ENCODE measurements at places on chromosomes 6 and 20. TPM values are rescaled to one million over a fixed set of nuclear protein-coding genes. Genes with fewer than 3 reads are reported as not detected.

Gene TUBB
- polyA plus RNA-seq, result 79.2 TPM

DNA sequence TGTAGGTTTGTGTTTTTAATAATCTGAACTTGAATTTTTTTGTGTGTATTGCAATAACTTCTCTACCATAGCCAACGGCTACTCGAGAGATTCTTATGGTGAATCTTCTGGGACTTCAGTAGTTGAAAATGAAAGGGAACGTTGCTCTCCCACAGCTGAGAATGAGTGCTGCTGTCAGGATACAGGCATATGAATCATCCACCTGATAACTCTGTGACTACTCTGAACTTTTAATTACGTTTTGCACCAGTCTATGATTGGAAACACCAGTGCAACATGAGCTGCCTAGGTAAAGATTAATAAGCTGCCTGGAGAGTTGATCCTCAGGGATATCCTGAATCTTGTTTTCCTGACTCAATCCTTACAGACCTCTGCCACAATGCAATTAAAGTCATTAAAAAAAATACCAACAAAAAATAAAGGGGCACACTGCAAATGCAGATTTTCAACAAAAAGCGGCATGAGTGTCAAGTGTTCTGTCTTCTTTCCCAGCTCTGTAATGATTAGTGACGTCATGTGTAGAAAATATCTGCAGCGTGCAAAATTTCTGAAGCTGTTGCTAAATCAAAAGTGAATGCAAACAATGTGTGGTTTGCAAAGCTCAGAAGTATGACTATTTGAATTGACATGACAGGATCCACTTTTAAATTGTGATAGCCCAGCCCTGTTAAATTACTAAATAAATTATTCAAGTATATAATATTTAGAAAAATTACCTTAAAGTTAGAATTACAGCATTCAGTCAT is 432.2 kb downstream of the HTR1B start:
- H3K36me3 ChIP-seq, result no peaks in the 10 kb centered on the region
- H3K4me3 ChIP-seq, result no peak overlapping the region
- DNase-seq, result no peak

Gene DZANK1
- 0.87 TPM for polyA plus RNA-seq

Gene ATG5
- polyA plus RNA-seq, result 27.8 TPM

GRCh38 chr20:51043811-51044210 is 20.9 kb upstream of the KCNG1 start:
- DNase-seq, result no peak
- peaks cover 7% of the 10 kb centered on the region for H3K27me3 ChIP-seq
- H3K36me3 ChIP-seq, result no peaks in the 10 kb centered on the region
- no peaks in the 10 kb centered on the region for H3K4me1 ChIP-seq
- no peak overlapping the region for H3K4me3 ChIP-seq

Gene CTCFL
- polyA plus RNA-seq, result not detected

DNA sequence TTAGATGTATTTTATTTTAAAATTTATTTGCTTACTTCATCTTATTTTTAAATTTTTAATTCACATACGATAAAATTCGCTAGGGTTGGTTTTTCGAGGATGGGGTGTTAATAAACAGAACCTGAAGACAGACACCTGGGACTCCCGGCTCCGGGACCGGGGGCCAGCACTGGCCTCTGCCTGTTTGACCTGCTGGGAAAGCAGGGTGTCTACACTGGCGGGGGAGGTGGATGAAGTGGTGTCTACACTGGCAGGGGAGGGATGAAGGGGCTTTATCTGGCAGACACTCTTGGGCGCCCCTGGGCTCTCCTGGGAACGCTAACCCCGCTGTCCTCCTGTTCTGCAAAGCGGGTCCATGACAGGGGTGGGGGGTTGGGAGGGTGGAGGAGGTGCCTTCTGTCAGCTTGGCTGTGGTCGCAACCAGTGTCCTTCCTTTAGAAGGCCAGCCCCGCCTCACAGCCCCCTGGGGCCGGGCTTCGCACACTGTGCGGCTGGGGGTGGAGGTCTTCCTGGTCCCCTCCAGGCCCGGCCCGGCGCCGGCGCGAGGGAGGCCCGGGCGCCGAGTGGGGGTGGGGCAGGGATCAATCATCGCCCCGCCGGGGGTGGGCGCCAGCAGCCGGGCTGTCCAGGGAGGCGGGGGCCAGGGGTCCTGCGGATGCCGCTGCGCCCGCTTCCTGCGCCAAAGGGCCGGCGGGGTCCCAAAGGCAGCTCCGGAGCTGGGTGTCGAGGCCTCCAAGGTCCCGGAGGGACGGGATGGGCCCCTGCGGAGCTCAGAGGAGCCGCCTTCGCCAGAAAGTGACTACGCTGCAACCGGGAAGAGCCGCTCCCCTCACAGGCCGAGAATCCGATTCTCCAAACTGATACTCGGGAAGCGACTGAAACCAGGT is 1.8 kb downstream of the GATA5 start:
- H3K27me3 ChIP-seq, result peaks cover 25% of the 10 kb centered on the region
- no peak for DNase-seq
- H3K36me3 ChIP-seq, result peaks cover 2% of the 10 kb centered on the region
- H3K4me3 ChIP-seq, result peak overlapping the region; percentile 37

Measured in naive thymus-derived CD8-positive, alpha-beta T cell (primary cell).